ENCODE measurements at places on chromosomes 12 and 14. TPM values are rescaled to one million over a fixed set of nuclear protein-coding genes. Genes with fewer than 3 reads are reported as not detected.

Gene CYP46A1
- 0.19 TPM for total RNA-seq

Gene NTF3
- total RNA-seq: 11.1 TPM

Gene OTOGL
- total RNA-seq: 1.6 TPM

Gene TMEM132D
- not detected for total RNA-seq

Gene NPAS3
- total RNA-seq: under 0.01 TPM

Gene TSHR
- total RNA-seq: not detected

Gene SALL2
- total RNA-seq: 2.1 TPM

Gene KRT7
- total RNA-seq: 2.2 TPM

Gene KRT83
- total RNA-seq: not detected

Gene KRT72
- not detected for total RNA-seq

Gene TDRD9
- total RNA-seq: 0.26 TPM

Gene SERPINA10
- not detected for total RNA-seq

Gene OR4E2
- total RNA-seq: not detected

Gene RPL10L
- total RNA-seq: not detected

Gene PKP2
- total RNA-seq: 0.06 TPM

Gene SLC17A8
- total RNA-seq: not detected

Gene RCOR1
- 8.9 TPM for total RNA-seq

Gene PLEKHD1
- not detected for total RNA-seq

Gene LRRC43
- 0.79 TPM for total RNA-seq

Gene PACS2
- 51.1 TPM for total RNA-seq

Gene TAS2R10
- total RNA-seq: 0.87 TPM

Gene SCN8A
- total RNA-seq: 0.26 TPM

Gene PTGDR
- total RNA-seq: 0.87 TPM

Gene C12orf42
- total RNA-seq: not detected

Gene SLC38A1
- total RNA-seq: 45.5 TPM

Gene TCP11L2
- 23.0 TPM for total RNA-seq

Gene NRXN3
- under 0.01 TPM for total RNA-seq
